Activated T-cell treated with anti-CD3 and anti-CD28 coated beads, Interleukin-2, amount 50 U/mL, for 48 hours (primary cell): ENCODE measurements at places on chromosomes 6 and 20.

DNA sequence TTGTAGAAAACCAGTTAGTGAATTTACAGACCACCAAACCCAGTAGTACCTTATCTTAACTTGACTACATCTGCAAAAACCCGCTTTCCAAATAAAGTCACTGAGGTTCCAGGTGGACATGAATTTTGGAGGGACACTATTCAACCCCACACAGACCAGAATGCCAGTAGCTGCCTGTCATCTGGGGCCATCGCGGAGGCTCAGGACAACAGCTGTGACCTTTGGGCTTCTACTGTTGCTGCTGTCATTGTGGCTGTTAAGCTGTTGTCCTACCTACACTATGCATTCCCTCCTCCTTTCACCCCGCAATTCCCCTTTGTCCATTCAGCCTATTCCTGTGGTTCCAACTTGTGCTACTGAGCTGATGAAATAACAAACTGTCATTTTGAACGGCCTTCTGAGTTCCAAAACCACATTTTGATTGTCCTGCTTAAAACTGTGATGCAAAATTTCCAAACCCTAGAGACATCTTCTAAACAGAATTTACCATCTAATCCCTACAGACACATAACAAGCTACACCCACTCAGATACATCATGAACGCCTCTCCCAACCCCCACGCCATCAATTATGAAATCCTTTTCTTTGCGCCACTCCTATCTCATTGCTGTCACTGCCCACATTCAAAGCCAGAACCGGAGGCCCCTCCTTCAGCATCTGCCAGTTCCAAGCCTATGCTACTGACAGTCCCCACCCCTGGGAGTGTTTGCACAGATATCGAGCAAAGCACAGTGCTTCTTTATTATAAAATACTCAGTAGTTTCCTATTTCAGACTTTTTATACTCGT, 125.0 kb downstream of the C6orf118 start:
- no peak for DNase-seq

- DNase-seq: peak; percentile 27
Measured at GRCh38 chr6:169950558-169950957, 199.1 kb downstream of the ERMARD start.

- DNase-seq: no peak
Measured at GRCh38 chr20:48401359-48401758, 426.4 kb downstream of the PREX1 start.

DNA sequence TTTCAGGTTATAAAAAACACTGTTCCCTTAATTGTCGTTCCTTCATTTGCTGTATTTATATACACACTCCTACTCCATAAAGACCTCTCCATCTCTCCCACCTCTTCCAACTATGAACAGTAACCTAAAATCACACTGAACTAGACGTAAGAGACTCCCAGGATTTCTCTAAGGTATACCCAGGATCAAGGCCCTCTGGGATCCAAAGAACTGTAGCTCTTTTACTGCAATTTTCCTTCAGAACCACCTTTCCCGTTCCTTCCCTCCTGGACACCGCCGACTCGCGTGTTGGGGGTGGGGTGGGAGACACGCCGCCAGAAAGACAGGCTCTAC, 680 bp downstream of the LATS1 start:
- no peak for DNase-seq

- DNase-seq: no peak
Measured at GRCh38 chr6:26360451-26361416, 4.3 kb upstream of the BTN3A2 start.
